ENCODE measurements at places on chromosomes 13 and 19.

GRCh38 chr19:8585894-8586750 is 8.9 kb upstream of the MYO1F start:
- DNase-seq: peak; percentile 71

DNA sequence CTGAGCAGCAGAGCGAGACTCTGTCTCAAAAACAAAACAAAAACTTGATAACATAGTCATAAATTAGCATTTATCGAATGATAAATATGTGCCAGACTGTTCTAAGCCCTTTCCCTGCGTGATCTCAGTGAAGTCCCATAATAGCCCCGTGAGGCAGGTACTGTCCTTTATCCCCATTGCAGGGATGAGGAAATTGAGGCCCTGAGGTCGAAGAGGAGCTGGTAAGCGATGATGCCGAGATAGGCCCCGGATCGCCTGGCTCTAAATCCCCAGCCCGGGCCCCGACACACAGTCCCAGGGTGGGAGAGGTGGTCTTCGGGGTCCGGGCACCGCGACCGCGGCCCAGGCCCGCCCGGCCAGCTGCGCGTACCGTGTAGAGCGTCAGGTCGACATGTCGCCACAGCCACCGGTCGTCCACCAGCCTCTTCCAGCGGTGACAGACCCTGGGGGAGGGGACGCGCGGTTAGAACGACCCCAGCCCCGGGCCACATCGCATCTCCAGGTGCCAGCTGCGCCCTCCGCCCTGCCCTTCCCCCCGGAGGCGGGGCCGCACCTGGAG is 625 bp downstream of the FBXL12 start:
- no peak for DNase-seq

DNA sequence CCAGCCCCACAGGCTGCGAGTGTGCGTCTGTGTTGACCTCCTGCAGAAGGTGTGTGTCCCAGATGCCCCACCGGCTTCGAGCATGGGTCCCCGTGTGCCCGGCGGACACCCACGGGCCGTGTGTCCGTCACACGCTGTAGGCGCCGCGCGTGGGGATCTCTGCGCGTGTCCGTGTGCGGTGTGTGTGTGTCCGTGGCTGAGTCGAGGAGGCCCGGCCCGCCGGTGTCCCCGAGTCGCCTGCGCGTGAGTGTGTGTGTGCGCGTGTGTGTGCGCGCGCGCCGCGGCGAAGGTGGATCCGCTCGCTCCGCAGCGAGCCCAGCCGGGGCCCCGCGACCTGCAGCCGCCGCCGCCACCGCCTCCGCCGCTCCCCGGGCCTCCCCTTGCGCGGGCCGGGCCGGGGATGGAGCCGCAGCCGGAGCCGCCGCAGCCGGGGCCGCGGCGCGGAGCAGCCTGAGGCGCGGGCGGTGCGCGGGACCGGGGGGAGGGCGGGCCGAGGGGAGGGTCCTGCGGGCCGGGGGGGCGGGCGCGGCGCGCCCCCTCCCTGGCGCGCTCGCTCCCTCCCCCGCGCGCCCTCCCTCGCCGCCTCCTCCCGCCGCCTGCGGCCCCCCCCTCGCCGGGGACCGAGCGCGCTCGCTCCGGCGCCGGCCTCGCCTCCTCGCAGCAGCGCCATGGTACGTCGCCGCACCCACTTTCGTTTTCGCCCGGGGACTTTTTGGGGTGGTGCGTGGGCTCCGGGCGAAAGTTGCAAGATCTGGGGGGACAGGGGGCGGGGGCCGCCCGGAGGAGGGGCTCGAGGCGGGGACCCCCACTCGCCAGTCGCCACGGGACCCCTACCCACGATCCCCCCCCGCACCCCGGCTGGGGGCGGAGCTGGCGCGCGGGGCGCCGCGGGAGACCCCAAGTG is 7.1 kb upstream of the NFIC start:
- DNase-seq: peak; percentile 87

GRCh38 chr19:44476559-44477408 is 23.5 kb downstream of the ZNF180 start:
- no peak for DNase-seq

DNA sequence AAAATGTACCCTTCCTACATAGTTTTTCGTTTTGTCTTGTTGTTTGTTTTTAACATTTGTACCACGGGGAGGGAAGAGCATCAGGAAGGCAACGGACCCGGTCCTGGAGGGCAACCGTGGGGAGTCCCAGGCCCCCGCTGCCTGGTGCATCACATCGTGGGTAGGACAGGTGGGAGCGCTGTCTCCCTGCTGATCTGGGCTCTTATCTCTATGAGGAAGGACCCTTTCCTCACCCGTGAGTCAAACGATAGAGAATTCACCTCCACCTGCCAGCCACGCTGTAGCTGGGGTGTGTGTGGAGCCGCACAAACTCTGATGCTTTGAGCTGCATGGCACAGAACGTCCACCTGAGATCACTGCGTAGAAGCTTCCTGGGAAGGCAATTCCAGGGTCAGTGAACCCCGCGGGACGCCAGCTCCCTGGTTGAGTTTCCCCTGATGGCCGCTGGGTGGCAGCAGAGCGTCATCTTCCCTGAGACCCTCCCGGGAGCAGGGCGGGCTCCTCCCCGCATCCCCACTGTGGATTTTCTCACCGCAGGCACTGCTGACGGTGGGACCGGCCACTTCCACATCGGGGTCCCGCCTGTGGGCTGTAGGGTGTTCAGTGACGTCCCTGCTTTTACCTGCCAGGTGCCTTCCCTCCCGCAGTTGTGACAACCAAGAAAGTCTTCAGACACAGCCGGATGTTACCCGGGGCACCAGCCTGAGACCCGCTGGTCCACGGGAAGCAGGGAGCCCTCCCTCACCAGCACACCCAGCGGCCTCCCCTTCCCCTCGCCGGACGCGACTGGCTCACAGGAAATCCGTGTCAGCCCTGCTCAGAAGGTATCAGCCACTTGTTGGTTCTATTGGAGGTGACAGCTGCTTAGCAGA is 54.7 kb downstream of the ZNF787 start:
- peak; percentile 93 for DNase-seq

- DNase-seq: no peak
Observed at GRCh38 chr19:57359300-57359699, 4.1 kb upstream of the TRAPPC2B start.

DNA sequence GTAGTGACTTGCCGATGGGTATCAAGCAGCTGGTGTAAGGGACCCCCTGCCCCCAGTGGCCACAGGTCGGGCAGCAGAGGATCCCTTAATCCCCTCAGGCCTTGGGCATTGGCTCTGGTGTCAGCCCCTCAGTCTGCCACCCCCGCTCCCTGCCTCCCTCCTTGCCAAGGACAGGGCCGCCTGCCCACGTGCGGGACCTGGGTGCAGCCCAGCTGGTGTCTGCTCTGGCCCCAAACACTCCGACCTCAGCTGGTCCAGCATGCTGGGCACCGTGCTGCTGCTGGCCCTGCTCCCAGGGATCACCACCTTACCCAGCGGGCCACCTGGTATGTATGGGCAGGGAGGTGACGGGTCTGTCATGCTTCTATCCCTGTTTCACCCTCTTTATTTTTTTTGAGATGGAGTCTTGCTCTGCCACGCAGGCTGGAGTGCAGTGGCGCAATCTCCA is at the start of gene TGFBR3L:
TSS of gene TGFBR3L (plus strand) at position 233 of the 448 bp plus-strand sequence.
- no peak for DNase-seq

GRCh38 chr13:100428986-100429385 is 159.6 kb downstream of the GGACT start:
- no peak for DNase-seq

DNA sequence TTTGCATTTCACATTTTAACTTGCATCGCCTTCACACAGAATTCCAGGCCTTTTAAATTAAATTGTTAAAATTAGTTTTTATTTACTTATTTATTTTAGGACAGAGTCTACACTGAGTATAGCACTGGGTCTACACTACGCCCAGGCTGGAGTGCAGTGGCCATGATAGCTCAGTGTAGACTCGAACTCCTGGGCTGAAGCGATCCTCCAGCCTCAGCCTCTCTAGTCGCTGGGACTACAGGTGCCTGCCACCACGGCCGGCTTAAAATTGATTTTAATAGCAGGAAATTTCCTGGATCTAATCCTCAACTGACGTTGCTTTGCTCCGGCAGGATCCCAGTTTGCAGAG is 301 bp upstream of the ZNF610 start:
- no peak for DNase-seq

GRCh38 chr19:20315543-20315942 is 148.5 kb downstream of the ZNF486 start:
- no peak for DNase-seq

Data from D341Med (cell line).